ENCODE measurements at places on chromosomes 4 and X. TPM values are rescaled to one million over a fixed set of nuclear protein-coding genes. Genes with fewer than 3 reads are reported as not detected.

ANOS1 gene
- total RNA-seq = 9.7 TPM

ATOH1 gene
- total RNA-seq = not detected

TMEM47 gene
- total RNA-seq = 42.6 TPM

UBE2A gene
- 40.6 TPM for total RNA-seq

TCEAL2 gene
- not detected for total RNA-seq

EDNRA gene
- total RNA-seq = 8.3 TPM

LRCH2 gene
- total RNA-seq = 0.72 TPM

CCDC110 gene
- 0.18 TPM for total RNA-seq

AADAT gene
- 5.3 TPM for total RNA-seq

NXF2B gene
- total RNA-seq = not detected

FAM9B gene
- total RNA-seq = not detected

DRP2 gene
- total RNA-seq = 0.49 TPM

PCDH18 gene
- total RNA-seq = 26.9 TPM

RTL9 gene
- 11.2 TPM for total RNA-seq

SRPK3 gene
- not detected for total RNA-seq

ATP7A gene
- 7.4 TPM for total RNA-seq

GLRA3 gene
- total RNA-seq = not detected

APBB2 gene
- 97.1 TPM for total RNA-seq

CACNA1F gene
- total RNA-seq = not detected

ARHGAP6 gene
- 19.8 TPM for total RNA-seq

MAML3 gene
- total RNA-seq = 2.1 TPM

CA5B gene
- total RNA-seq = 5.2 TPM

ADH7 gene
- total RNA-seq = not detected

LANCL3 gene
- 1.6 TPM for total RNA-seq

SPACA5 gene
- not detected for total RNA-seq

FDCSP gene
- not detected for total RNA-seq

PCDH11X gene
- total RNA-seq = not detected

ATRX gene
- total RNA-seq = 25.4 TPM

RNF175 gene
- not detected for total RNA-seq

SERPINA7 gene
- total RNA-seq = not detected

RHOXF2B gene
- not detected for total RNA-seq

TRIM2 gene
- total RNA-seq = 18.0 TPM

CT83 gene
- total RNA-seq = not detected

MAGEB1 gene
- total RNA-seq = not detected

FRG2 gene
- not detected for total RNA-seq

F11 gene
- total RNA-seq = not detected

APELA gene
- not detected for total RNA-seq

AMTN gene
- total RNA-seq = not detected

FAM47E gene
- not detected for total RNA-seq

PCDH10 gene
- total RNA-seq = 3.6 TPM

PORCN gene
- total RNA-seq = 65.0 TPM

MAGEH1 gene
- 31.4 TPM for total RNA-seq

MAMLD1 gene
- 3.6 TPM for total RNA-seq

TSPAN7 gene
- total RNA-seq = 1.5 TPM

MAP7D2 gene
- total RNA-seq = 1.1 TPM

TEX13D gene
- total RNA-seq = not detected

REELD1 gene
- total RNA-seq = not detected

GLUD2 gene
- 0.90 TPM for total RNA-seq

ART3 gene
- not detected for total RNA-seq

PNCK gene
- 0.90 TPM for total RNA-seq

MMRN1 gene
- 2.0 TPM for total RNA-seq
